ENCODE measurements at places on chromosomes 4 and X. TPM values are rescaled to one million over a fixed set of nuclear protein-coding genes. Genes with fewer than 3 reads are reported as not detected.

DNA sequence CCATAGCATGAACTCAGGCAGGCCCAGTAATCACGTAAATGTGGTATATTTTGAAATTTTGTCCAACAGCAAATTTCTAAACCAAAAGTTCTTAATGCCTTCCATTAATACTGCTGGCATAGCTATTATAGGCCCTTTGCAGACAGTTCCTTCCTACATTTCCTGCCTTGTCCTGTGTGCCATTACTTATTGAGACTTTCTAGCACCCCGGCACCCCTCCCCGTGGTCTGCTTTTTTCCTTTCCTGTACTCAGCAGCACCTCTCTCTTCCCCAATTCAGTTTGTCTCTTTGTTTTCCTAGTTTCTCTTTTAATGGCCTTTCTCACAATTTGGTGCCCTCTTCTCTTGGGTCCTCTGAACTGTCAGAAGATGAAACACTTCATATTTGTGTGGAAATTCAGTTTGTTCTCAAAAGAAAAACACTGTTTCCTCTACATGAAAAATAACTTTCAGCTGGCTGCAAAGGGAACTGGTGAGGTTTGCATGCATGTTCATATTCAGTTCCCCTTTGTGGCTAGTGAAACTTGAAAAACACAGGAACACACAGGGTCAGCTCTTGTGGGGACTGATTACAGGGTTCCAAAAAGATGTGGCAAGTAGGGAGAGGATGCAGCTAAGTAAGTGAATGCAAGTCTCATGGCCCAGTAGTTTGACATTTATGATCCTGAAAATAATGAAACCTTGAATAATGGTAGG lies 17.1 kb downstream of the GPR34 start:
- DNase-seq = no peak

- DNase-seq = peak; percentile 21
Measured at GRCh38 chr4:112516471-112517066, 589 bp upstream of the NEUROG2 start.

DNA sequence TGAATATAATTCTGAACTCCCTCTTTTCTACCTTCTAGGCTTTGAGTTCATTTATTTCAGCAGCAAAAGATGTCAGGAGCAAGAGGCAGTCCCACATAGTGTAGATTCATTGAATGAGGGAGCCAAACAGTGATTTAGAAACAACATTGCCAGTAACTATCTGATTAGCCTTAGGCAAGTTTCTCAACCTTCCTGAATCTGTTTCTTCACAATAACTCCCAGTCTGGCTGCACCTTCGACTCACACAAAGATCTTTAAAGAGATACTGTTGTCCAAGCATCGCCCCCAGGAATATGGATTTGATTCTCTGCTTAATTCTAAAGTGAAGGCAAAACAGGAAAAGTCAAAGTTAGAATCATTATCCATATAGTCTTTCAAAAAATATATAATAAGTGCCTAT lies 1026.2 kb downstream of the DMD start:
- no peak for DNase-seq

GRCh38 chr4:154595807-154596206 lies 5.3 kb upstream of the FGA start:
- no peak for DNase-seq

GRCh38 chrX:30806187-30806728 lies 82.8 kb downstream of the TAB3 start:
- DNase-seq = no peak

DNA sequence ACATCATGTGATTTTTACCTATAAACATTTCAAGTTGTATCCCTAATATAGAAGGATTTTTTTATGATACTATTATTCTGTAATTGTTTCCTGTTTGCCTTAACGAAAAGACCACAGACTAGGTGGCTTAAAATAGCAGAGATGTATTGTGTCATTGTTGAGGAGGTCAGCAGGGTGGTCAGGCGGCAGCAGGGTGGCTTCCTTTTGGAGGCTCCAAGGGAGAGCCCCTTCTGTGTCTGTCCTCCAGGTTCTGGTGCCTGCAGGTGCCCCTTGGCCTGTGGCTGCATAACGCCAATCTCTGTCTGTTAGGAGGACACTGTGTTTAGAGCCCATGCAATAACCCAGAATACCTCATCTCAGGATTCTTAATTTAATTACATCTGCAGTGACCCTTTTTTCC lies 118.1 kb downstream of the TBL1X start:
- DNase-seq = no peak

DNA sequence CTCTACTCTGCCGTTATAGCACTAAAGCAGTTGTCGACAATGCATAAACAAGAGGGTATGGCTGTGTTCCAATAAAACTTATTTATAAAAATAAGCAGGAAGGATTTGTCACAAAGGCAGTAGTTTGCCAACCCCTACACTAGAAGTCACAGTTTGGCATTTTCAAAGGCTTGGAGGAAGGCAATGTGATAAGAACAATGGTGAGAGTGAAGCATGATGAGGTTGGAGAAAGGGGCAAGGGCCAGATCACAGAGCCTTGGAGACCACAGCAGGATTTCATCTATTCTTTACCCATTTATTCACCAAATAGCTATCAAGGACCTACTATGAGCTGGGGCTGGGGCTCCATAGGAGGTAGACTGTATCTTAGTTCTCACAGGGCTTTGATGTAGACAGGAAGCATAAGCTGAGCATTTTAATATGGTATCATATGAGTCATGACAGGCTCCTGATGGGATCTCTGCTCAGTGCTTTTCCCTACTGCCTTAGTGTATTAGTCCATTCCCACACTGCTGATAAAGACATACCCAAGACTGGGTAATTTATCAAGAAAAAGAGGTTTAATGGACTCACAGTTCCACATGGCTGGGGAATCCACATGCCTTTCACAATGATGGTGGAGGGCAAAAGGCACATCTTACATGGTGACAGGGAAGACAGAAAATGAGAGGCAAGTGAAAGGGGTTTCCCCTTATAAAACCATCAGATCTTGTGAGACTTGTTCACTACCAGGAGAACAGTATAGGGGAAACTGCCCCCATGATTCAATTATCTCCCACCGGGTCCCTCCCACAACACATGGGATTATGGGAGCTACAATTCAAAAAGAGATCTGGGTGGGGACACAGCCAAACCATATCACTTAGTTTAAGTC lies 58.9 kb downstream of the PPM1K start:
- no peak for DNase-seq

- no peak for DNase-seq
Measured at GRCh38 chr4:85482010-85482738, 7.2 kb downstream of the ARHGAP24 start.

DNA sequence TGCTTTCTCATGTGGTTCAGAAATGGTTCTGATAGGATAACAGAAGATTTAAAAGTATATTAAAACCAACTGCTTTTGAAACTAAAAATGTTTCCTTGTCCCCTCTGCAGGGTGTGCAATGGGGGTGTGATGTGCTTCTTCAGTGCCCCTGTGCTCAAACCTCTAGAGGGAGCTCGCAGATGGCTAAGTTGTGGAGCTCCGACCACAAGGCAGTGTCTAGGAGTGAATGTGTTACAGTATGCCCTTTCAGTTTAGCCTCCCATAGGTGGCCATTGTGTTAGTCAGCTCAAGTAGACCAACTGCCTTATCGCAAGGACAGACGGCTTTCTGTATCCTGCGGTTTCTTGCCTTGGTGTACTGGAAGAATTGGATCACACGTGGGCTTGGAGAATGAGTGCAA lies 130.5 kb downstream of the TENT5D start:
- DNase-seq = no peak

DNA sequence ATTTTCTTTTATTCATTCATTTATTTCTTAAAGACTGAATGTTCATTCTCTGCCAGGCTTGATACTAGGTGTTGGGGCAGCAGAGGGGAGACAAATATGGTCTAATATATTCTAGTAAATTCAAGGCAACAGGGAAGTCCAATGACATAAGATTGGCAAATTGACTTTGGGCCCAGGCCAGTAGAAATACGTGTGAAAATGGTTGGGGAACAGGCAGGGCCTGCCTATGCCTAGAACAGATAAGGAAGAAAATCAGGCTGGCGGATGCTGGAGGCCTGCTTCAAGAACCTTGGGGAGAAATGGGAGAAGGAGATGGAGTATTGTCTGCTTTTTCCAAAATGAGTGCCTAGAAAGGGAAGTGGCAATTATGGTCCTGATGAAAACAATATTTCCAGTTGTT lies 108.6 kb downstream of the RTL5 start:
- no peak for DNase-seq

GRCh38 chr4:77859256-77859655 lies 3.4 kb upstream of the MRPL1 start:
- DNase-seq = no peak

DNA sequence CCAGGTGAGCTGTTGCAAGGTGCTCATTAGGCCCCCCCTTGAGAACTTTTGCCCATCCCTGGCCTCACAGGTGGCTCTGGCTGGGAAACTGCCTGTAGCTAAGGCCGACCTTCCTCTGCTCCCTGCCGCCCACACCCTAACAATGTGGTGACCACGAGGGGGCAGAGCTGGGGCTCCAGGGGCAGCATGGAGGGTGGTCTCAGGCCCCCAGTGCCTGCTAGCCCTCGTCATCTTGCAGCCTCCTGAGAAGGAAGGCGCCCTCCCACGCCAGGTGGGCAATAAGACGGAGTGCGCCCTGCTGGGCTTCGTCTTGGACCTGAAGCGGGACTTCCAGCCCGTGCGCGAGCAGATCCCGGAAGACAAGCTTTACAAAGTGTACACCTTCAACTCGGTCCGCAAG lies 32.4 kb downstream of the ATP2B3 start:
- DNase-seq = no peak

DNA sequence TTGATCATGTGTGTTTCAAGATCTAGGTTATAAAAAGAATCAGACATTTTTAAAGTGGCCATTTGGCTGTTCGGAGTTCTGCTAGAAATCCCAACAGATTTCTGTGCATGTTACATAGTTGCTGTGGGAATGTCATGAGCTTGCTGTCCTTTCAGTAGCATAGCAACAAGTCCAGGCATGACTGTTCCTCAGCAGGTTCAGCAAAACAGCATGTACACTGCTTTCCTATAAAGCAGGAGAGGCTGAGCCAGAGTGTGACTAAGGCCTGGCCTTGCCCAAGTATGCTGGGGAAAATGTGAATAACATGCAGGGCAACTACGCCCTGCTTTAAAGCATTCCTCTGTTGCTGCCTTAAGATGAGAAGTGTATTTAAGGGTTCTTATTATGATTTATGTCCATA lies 217.1 kb upstream of the SMIM31 start:
- DNase-seq = no peak

- no peak for DNase-seq
Measured at GRCh38 chrX:136192839-136193414, 45.6 kb downstream of the FHL1 start.

- no peak for DNase-seq
Measured at GRCh38 chrX:153917869-153918268, 8.2 kb downstream of the ARHGAP4 start.

- no peak for DNase-seq
Measured at GRCh38 chr4:111046811-111047210, 423.9 kb upstream of the PITX2 start.

DNA sequence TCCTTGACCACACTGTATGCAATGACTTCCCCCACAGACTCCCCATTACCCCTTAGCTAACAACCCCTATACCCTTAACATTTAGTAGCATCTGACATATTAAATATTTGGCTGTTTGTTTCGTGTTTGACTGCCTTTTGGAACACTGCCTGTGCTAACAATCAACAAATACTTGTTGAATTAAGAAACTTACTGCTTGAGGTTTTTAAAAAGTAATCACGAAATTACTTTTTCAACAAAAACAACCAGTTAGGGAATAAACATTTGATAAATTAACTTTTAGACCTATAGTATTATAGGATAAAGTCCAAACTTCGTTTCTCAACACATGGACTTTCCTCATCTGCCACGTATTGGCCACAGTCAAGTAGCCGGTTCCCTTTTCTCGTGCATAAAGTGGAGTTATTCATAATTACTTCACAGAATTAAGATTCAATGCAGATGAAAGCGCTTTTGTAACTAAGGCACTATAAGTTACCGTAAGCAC lies 555 bp upstream of the ELMOD2 start:
- DNase-seq = no peak

DNA sequence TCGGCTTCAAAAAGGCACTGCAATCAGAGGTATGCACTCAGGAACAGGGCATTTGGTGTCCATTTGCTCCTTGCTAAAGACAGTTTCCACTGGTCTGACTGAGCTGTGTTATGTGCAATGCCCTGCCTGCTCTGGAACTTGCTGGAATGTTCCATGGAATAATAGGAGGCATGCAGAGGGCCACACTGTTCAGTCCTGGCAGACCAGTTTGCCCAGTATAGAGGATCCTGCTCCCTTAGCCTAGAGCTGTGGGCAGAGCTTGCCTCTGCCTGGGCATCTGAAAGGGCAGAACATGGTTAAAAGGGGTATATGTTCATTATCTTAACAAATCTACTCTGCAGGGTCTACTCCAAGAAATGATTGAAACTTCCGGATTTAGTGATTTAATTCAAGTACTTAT lies 27.8 kb upstream of the CD99L2 start:
- no peak for DNase-seq

GRCh38 chr4:175951794-175952193 lies 113.8 kb upstream of the WDR17 start:
- DNase-seq = peak; percentile 74

GRCh38 chrX:48972220-48973164 lies 848 bp upstream of the KCND1 start:
- DNase-seq = no peak

GRCh38 chrX:69149466-69150280 lies 15.6 kb downstream of the PJA1 start:
- no peak for DNase-seq

DNA sequence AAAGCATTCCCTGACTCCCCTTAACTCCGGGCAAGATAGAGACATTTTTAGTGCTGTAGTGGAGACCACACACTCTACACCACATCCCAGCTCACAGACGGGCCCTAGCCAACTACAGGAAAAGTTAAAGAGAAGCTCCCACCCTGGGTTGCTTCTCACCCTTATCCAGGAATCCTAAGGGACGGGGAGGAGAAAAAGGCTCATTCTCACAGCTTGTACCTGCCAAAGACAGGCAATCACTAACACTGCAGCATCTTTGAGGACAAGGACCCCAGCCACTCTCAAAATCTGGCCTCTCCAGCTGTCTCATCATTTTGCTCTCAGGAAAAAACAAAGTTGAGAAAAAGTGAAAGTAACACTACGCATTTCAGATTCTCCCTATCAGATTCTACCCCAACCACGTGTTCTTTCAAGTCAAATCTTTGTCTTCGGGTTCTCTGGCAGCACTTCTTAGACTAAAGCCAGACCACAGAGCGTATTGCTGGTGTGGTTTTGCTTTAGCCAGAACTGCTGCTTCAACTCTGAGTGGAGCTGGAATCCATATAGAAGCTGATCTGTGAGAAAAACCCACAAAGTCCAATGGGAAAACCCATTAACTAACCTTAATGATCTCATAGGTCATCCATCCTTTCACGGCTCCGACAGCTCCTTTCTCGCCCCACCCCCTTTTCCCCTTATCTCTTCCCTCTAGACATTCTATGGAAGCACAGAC lies 605.9 kb upstream of the DIPK2B start:
- no peak for DNase-seq

Gene POLR2B
- total RNA-seq = 48.2 TPM

Gene ADAM29
- total RNA-seq = not detected

Gene EFHC2
- total RNA-seq = 0.12 TPM

Gene NUP62CL
- 4.2 TPM for total RNA-seq

Gene TMPRSS11D
- not detected for total RNA-seq

Gene TCEAL6
- not detected for total RNA-seq
